ENCODE measurements at places on chromosomes 6 and 20.

GRCh38 chr6:137202078-137202477 is 17.1 kb downstream of the IFNGR1 start:
- no peak for DNase-seq

DNA sequence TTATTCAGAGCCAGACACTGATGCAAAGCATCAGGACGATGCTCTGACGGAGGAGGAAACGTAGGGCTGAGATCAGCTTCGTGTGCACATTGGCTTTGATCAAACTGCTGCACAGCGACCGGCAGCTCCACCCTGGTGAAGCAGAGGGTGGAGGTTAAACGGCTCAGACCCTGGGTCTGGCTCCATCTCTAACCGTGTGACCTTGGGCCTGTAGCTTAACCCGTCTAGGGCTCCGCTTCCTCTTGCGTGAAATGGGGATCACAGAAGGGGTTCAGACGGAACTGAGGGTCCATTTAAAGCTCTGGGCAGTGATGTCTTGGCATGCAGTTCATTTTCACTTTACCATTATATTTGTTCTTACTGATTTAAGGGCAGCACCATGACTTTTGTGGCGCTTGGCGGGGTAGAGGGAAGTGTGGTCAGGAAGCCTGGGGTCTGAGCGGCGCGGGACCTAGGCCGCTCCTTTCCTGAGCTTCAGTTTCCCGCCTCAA is 644 bp downstream of the RBL1 start:
- DNase-seq, result peak; percentile 25

GRCh38 chr20:1657556-1658334 is at the start of gene SIRPG:
SIRPG (minus strand) TSS chr20:1657779; CDS start chr20:1657714, 65 bp downstream.
- DNase-seq, result no peak

- DNase-seq, result no peak
Measured at GRCh38 chr6:6556161-6556737, 32.3 kb upstream of the LY86 start.

GRCh38 chr20:62445553-62446340 is 18.4 kb upstream of the RBBP8NL start:
- no peak for DNase-seq

- DNase-seq, result no peak
Measured at GRCh38 chr6:139533573-139534471, 159.4 kb upstream of the CITED2 start.

DNA sequence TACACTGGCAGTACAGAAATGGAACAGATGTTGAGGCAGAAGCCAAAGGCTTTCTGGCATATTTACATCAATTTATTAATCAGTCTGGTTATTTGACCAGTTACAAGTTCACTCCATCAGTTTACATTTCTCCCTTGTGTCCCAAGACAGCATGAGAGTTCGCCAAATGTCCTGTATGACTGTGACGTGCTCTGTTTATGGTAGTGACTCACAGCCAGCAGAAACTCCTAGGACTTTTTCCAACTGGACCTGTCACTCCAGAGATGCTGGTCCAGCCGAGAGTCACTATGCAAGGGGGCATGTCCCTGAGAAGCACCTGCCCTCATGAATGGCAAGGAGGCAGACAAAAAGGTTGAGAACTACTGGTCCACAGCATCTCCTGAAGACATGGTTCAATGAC is 160.0 kb downstream of the LRFN2 start:
- no peak for DNase-seq

GRCh38 chr6:47132724-47133123 is 90.6 kb upstream of the ADGRF1 start:
- DNase-seq, result no peak

GRCh38 chr20:12528591-12529041 is 480.2 kb upstream of the SPTLC3 start:
- DNase-seq, result no peak

DNA sequence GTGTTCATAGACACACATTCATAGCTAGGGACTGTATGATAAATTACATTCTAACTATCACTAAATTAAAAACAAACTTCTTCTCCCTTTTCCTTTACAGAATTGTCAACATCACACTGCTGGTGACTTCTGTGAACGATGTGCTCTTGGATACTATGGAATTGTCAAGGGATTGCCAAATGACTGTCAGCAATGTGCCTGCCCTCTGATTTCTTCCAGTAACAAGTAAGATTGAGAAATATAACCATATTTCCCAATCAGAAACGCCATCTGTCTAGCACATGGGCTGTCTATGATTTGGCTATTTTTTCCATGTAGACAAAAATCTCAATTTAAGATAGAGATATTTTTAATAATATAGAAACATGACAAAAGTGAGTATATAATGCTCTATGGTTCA is 367.7 kb downstream of the ARHGAP18 start:
- DNase-seq, result no peak

DNA sequence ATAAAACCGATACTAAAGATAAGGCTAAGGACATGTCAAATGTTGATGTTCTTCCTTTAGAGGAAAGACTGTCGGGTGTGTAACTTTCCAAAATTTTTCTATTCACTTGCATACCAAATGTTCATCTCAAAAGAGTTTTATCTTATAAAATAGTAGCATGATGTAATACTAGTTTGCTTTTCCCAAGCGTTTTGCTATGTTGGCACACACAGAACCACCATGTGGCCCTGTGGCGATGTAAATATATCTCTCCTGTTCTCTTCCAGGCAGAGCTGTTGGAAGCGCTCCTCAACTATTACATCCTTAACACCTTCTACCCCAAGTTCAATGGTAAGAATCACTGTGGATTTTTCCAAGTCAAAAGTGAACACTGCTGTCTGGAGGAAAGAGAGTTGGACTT is 26.5 kb downstream of the LBP start:
- DNase-seq, result no peak

DNA sequence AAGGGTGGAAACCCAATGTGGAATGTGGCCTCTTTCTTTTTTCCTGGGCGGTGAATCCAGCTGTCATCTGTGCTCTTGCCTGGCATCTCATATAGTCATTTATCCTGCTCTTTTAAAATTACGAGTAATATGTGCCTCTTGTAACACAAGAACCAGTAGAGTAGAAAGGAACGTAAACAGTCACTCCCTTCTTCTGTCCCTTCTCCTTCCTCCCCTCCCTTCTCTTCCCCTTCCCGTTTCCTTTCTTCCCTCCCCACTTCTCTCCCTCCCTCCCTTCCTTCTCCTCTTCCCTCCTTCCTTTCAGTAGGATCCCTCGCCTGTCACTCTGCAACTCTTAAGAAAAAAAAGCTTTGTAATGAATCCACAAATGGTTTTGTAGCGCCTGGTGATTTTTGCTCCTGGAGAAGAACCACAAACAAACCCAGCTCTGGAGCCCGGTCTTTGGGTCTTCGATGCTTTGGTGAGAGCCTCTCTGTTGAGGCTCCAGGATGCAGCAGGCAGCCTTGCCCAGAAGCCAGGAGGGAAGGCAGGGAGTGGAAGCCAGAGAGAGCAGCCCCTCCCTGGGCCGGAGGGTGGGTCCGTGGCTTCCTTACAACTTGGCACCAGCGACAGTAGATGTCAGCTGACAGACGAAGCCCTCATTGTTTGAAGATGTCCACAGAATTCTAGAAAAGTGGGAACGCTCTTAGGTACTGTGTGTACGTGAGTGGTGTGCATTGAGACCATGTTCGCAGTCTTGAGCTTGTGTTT is 15.0 kb downstream of the DUSP22 start:
- DNase-seq, result no peak

DNA sequence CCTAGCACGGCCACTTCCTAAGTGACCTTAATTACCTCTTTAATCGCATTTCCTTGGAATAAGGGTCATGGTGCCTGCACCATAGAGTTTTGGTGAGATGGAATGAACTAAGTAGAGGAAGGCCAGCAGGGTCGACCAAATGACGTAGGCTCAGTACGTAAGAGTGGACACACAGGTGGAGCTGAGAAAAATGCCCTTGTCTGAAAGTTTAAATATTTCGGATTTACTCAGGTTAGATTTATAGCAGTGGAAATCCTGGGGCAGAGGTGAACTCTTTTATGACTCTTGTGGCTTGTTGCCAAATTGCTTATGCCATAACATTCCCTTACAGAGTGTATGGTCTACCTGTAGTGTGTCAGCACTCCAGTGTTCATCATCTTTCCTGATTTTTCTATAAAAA is 23.6 kb upstream of the BTBD3 start:
- DNase-seq, result no peak

DNA sequence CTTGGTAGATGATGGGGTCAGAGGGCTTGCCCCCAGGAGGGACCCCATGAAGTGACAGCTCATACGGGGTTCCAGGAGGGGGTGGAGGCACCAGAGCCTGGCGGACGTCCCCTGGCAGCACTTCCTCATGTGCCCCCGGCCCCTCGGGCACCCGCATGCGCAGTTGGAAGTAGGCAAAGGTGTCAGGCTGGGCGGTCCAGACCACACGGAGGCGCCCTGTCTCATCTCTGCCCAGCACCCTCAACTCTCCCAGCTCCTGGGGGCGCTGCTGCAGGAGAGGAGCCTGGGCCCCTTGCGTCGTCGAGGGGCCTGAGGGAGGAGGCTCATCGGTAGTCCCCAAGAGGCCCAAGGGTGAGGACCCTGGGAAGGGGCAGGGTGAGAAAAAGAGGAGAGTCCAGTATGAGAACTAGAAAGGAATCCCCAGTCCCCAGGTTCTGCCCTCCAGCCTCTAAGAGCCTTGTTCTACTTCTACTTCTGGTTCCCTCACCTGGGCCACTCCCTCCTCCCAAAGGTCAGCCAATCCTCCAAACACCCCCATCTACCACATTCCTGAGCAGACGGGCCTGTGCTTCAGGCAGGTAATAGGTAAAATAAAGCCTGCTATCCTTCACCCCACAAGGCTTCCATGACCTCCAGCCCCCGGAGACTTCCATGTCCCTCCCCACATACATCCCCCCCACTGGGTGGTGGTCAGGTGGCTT is 23.2 kb downstream of the TNXB start:
- no peak for DNase-seq

DNA sequence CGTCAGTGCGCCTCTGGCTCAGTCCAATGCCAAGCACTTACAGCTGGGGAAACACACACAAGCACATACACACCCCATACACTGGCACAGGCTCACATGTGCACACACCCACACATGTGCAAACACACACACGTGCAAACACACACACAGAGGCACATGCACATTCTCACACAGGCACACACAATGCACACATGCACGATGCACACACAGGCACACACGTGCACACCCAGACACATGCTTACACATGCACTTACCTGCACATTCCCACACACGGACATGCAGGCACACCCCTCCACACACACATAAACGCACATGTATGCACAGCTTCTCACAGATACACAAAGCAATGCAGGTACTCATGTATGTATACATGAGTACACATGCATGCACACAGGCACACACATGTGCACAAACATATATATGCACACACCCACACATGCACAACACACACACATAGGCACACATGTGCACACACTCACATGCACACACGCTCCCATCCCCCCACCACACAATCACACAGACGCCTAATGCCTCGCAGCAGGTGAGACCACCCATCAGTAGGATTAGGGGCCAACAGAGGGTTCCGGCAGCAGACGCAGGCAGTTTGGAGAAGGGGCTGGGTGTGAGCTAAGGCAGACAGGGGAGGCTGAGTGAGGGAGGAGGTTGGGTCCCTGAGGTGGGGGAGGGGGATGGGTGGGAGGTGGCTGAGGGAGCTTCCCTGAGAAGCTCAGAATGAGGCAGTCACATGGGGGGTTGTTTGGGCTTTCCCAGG is 71.2 kb upstream of the SLCO4A1 start:
- no peak for DNase-seq

DNA sequence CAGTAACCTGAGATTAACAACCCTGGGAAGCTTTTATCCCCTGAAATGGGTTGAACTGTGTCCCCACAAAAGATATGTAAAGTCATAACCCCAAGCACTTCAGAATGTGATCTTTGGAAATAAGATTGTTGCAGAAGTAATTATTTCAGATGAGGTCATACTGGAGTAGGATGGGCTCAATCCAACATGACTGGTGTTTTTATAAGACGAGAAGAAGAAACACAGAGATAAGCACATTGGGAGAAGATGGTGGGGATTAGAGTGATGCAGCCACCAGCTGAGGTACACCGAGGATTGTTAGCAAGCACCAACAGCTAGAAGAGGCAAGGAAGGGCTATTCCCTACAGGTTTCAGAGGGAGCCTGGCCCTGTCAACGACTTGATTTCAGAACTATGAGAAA is 12.5 kb upstream of the RNF217 start:
- DNase-seq, result no peak

- no peak for DNase-seq
Measured at GRCh38 chr6:111832833-111833418, 40.3 kb downstream of the FYN start.

DNA sequence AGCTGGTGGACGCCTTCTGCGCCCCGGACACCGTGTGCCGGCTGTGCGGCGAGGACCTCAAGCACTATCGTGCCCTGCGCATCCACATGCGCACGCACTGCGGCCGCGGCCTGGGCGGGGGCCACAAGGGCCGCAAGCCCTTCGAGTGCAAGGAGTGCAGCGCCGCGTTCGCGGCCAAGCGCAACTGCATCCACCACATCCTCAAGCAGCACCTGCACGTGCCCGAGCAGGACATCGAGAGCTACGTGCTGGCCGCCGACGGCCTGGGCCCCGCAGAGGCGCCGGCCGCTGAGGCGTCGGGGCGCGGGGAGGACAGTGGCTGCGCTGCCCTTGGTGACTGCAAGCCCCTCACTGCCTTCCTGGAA is 82.7 kb downstream of the SSR1 start:
- no peak for DNase-seq

- no peak for DNase-seq
Measured at GRCh38 chr6:129608886-129609537, 101.0 kb downstream of the ARHGAP18 start.

DNA sequence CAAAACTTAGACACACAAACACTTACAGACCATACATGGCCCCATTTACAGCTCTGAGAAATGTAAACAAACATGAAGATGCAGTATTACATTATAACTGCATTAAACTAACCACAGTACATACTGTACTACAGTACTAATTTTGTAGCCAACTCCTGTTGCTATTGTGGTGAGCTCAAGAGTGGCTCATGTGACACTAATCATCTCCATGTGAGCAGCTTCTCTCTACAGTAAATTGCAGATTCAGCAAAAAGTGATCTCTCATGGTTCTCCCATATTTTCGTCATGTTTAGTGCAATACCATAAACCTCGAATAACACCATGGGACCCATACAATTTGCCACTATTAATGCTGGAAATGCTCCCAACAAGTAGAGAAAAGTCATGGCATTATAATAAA is 860.4 kb downstream of the EPHA7 start:
- DNase-seq, result no peak

GRCh38 chr6:75818098-75818855 is 69.2 kb downstream of the MYO6 start:
- DNase-seq, result no peak

GRCh38 chr20:11521476-11522365 is 396.0 kb upstream of the BTBD3 start:
- DNase-seq, result no peak

DNA sequence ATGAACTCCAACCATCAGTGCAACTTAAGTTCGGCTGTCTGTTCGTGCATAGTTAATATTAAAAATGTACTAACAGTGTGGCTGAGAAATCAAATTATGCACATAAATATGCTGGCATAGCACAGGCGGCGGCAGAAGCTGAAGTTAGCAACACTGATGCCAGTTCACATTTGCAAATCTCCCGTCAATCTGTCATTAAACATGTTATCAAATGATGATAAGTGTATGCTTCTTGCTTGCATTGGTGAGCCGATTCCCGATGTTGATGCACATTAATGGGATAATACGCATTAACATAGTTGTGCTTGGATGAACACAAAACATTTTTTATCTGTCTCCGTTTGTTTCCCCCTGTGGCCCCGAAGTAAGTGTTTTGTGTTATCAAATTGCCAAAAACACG is 309.4 kb downstream of the ZNF217 start:
- DNase-seq, result no peak
